ENCODE measurements at places on chromosomes 6 and 20.
A peak's percentile ranks its signal among the peaks of the same experiment; 100 is the strongest.

DNA sequence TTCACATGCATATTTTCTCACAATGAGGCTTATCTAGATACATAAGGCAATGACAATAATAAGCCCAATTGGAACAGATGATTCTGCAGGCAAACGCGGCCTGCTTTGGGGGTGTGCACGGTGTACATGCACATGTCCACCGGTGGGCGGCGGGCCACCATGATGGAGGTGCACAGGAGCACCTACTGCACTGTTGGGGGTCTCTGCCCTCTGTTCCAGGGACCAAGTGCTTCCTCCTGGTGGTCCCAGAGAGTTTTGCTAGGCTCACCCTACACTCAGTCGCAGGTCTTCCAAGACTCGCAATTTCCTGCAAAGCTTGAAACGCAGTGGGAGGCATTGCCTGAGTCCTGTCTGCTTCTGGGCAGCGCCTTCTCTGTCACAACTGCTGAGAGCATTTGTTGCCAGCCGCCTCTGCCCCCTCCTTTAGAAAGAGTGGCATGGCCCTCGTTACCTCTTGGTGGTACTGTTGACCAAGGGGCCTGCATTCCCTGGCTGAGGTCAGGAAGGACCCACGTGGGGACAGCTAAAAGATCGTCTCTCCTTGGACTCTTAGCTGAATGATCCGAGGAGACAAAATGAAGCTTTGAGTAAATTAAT lies 135.3 kb downstream of the ERMARD start:
- DNase-seq = no peak

- DNase-seq = peak; percentile 25
Observed at GRCh38 chr6:155310596-155310995, 3.7 kb downstream of the TFB1M start.

DNA sequence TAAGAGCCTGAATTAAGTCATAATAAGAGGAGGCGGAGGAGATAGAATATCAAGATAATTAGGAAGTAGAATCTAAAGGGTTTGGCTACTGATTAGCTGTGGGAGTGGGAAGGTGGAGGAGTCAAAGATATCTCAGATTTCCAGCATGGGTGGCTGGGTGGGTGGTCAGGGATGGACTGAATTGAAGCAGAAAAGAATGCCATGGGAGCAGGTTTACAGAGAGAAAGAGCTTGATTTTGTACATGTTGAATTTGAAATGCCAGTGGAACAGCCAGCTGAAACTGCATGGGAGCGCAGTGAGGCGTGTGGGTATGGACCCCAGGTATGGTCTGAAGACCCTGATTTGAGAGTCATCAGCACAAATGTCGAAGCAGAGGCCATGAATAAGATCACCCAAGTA lies 1.4 kb upstream of the HLA-DMA start:
- DNase-seq = no peak

GRCh38 chr6:119800526-119800925 lies 451.0 kb upstream of the MAN1A1 start:
- DNase-seq = no peak

DNA sequence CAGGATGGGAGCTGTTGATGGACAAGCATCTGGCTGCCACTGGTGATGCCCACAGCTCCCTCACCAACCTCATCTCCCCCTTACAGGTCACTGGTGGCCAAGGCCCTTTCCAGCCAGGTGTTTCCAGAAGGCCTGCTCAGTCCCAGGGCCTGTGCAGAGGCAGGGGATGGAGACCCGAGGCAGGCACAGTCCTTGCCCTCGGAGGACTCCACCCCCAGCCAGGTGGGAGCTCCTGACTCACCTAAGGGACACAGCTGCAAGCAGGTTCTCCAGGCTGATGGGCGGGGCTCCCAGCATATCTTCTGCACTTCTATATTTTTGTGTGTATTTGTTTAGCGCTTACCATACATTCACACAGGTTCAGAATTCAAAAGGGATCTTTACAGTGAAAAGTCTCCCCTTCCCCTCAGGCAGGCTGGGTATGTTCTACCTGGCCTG lies 17.4 kb downstream of the PRPH2 start:
- no peak for DNase-seq

GRCh38 chr6:21213492-21213891 lies 380.1 kb upstream of the SOX4 start:
- no peak for DNase-seq

DNA sequence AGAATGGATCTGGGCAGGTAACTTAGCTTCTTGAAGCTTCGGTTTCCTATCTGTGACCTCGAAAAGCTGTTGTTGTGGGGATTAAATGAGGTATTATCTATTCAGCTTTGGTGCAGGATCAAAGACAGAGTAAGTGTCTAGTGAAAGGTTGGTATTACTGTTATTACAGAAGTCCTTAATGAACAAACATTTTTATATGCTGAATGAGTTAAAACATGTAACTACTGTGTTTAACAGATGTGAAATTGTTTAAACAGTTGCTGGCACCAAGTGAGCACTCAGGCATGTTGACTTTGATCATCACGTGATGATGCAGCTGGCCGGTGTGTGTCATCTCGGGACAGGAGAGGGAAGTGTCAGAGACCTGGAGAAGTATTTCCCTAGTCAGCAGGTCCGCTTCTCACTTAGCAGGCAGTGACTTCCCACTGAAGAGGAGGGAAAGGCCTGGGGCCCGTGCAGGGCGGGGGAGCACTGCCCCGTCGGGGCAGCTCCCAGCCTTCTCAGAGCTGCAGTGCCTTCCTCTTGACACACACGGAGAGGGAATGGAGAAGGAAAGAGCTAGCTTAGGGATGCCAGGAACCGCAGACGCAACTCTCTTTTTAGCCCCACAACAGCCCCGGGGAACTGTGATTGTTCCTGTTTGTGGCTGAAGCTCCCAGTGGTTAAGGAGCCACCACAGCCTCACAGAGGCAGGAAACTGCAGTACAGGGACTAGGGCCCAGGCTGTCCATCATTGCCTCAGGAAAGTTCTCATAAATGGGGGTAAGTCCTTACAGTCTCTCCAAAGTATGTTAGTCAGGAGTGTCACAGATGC lies 18.0 kb downstream of the TUBB2A start:
- peak; percentile 72 for DNase-seq

GRCh38 chr20:17896193-17896723 lies 72.3 kb downstream of the SNX5 start:
- no peak for DNase-seq

GRCh38 chr6:22239261-22239921 lies 57.4 kb downstream of the PRL start:
- peak; percentile 89 for DNase-seq

GRCh38 chr6:53375847-53376246 lies 27.1 kb upstream of the ELOVL5 start:
- DNase-seq = no peak

DNA sequence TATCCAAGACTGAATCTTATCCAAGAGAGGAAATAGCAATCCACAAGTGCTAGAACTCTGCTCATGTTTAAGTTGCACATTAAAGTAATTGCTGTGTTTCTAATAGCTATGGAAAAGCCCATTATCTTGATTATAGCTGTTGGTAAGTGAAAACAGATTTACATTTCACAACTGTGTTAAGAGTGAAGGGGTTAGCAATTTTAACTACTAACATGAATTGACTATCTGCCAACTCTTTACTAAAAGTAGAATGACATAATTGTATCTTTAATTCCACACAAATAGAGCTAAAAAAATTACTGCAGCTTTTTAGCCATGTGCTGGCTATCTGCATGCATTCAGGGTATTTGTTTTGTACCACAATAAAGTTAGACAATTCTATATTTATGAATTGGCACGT lies 277.9 kb upstream of the IRAK1BP1 start:
- no peak for DNase-seq

GRCh38 chr20:56572172-56572571 lies 39.1 kb downstream of the FAM209B start:
- no peak for DNase-seq

DNA sequence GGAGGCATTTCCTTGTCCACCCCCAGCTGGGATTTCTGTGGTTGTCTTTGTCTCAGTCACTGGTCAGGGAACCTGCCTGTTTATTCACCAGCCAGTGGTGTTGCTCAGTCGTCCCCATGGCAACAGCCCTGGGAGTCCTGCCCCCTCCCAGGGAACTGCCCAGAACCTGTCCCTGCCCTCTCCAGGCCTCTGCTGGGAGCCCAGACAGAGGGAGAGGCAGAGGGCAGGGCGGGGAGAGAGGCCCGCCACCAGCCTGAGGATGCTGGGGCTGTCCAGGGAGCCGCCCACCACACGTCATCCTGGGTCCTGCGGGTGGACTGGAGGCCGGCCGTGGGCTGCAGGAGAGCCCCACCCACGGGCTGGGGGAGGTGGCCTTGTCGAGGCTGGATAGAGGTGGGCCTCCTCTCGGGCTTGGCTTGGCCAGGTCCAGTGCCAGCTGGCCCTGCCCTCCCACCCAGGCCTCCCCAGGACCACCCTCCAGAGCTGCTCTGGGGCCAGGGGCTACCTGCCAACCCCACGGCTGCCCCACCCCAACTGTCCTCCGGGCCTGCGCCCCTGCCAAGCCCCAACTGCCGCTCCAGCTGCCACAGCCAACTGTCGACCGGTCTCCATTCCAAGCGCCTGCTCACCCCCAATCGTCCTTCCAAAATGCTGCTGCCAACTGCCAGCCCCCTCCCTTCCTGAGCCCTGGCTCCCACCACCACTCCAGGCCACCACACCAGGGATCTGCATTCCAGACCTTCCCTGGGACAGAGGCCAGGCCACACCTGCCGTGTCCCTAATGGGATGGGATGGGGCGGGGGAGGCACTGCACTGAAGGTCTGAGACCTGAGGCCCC lies 4.2 kb upstream of the ZBTB46 start:
- DNase-seq = peak; percentile 96

DNA sequence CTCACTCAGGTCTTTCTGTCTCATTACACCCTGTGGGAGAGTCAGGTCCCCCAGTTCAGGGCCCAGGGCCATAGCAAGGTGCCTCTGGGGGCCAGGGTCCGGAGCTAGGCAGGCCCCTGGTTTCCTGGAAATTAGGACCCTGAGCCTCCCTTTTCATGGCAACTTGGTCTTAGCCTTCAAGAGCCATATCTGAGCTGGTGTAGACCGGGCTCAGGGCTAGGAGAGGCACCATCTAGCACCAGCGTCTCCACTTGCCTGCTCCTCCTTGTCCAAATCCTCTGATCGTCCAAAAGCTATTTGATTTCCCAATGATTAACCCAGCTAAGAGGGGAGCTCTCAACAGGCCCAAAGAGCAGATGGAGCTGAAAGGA lies 5.6 kb downstream of the MDFI start:
- no peak for DNase-seq

DNA sequence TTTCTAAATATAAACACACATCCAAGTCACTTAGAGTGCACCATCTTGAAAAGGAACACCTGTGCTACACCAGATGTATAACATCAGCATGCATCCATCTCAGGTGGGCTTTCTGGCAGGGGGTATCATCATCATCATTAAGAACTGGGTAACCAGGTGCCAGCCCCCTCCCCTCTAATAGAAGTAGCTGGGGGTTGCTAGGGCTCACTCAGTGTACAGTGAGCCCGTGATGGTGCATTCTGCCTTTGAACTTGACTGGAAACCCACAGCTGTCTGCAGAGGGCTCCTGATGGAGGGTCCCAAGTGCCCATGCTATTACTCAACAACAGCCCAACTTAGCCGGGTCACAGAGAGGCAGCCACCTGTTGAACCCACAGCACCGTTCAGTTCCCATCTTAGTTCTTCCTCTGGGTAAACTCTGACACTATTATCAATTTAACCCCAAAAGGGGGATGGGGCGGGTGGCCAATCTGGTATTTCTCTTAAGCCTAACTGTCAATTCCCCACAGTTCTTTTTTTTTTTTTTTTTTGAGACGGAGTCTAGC lies 32.7 kb upstream of the CCND3 start:
- DNase-seq = no peak

GRCh38 chr20:4775322-4776078 lies 53.8 kb downstream of the PRND start:
- DNase-seq = no peak

DNA sequence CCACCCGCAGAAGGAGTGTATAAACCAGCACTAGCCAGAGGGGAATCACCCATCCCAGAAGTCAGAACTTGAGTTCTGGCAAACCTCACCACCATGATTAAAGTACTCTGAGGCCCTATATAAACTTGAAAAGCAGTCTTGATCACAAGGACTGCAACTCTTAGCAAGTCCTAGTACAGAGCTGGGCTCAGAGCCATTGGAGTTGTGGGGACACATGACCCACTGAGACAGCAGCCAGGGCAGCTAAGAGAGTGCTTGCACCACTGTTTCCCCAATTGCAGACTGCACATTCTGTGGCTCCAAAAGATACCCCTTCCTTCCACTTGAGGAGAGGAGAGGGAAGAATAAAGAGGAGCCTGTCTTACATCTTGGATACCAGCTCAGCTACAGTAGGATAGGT lies 4.7 kb upstream of the MCM9 start:
- DNase-seq = no peak

DNA sequence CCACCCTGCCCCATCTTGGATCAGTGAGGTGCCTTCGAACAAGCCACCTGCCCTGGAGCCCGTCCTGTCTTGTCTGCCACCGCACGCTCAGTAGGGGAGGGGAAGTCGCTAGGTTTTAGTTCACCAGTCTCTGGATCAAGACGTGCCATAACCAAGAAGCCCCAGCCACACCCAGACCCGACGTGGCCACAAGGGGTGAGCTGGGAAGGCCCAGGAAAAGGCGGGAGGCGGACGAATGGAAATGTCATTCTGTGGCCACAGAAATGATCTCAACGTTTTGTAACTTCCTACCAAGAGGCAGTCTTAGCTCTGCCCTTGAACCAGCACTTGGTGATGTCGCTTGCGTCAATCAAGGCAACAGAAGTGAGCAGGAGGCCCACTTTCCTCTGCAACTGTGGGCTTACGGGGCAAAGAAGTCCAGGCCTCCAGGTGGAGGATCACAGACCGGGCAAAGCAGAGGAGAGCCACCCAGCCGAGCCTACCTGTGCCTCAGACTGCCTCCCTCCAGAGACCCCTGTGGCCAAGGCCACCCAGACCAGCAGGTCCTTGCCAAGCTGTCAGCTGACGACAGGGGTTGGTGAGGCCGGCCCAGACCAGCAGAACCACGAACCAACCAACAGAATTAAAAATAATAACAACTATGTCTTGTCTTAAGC lies 14.5 kb downstream of the GMEB2 start:
- DNase-seq = no peak

DNA sequence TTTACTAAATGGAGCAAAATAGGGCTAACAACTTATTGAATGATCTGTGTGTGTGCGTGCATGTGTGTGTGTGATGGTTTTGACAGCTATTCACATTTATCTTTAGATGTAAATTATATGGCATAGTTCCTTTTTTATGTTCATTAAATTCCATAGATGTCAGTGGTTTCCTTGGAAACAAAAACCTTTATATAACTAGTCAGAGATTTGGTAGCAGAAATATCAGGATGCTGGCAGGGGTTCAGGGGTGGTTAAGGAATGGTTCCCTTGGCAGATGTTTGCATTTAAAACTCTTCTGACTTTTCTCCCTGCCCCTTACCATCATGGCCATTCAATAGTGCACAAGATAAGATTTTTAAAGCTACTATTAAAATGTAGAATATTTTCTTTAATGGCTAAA lies 256.6 kb downstream of the PLCB1 start:
- peak; percentile 73 for DNase-seq

- DNase-seq = peak; percentile 12
Observed at GRCh38 chr6:70763754-70764510, 96.2 kb downstream of the SMAP1 start.

Measured in fibroblast of skin of back (primary cell).